Effector memory CD8-positive, alpha-beta T cell (primary cell): ENCODE measurements at places on chromosomes 4 and X.

GRCh38 chrX:123771449-123772064, 38.7 kb upstream of the THOC2 start:
- DNase-seq, result no peak

DNA sequence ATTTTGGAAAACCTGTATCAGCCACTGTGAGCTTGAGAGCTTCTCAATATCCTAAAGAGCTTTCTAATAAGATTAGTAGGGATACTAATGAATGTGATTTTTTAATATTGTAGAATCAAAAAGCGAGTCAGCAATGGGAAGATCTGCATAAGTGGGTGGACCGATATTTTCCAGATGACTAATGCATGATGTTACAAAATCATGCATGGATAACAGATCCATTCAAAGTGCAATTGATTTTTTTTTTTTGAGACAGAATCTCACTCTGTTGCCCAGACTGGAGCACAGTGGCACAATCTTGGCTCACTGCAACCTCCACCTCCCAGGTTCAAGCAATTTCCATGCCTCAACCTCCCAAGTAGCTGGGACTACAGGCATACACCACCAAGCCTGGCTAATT, 7.3 kb upstream of the CLDN2 start:
- DNase-seq, result no peak

DNA sequence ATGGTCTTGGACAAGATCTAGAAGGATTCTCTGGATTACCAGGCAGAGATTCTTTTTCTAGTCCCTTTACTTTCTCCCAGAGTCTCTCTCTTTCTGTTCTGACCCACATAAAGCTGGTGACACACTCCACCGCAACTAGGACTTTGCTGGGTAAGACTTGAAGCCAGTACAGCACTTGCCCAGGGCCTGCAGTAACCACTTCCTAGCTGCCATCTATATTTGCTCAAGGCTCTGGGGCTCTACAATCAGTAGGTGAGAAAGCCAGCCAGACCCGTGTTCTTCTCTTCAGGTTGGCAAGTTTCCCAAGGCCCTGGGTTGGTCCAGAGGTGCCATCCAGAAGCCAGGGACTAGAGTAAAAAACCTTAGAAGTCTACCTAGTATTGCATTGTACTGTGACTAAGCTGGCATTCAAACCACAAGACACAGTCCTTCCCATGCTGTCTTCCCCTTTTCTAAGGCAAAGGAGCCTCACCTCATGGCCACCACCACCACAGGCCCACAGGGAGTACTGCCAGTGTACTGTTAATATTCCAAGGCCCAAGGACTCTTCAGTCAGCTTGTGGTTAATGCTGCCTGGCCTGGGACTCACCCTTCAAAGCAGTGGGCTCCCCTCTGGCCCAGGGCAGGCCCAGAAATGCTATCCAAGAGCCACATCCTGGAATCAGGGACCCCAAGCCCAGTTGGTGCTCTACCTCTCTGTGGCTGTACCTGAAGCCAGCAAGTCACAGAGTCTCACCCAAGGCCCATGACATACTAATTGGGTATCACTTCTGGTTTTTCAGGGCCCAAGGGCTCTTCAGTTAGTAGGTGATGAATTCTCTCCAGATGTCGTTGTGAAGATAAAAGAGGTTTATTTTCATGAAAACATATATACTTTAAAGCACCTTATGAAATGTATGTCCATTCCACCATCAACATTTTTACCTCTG, 54.7 kb downstream of the CD38 start:
- no peak for DNase-seq

DNA sequence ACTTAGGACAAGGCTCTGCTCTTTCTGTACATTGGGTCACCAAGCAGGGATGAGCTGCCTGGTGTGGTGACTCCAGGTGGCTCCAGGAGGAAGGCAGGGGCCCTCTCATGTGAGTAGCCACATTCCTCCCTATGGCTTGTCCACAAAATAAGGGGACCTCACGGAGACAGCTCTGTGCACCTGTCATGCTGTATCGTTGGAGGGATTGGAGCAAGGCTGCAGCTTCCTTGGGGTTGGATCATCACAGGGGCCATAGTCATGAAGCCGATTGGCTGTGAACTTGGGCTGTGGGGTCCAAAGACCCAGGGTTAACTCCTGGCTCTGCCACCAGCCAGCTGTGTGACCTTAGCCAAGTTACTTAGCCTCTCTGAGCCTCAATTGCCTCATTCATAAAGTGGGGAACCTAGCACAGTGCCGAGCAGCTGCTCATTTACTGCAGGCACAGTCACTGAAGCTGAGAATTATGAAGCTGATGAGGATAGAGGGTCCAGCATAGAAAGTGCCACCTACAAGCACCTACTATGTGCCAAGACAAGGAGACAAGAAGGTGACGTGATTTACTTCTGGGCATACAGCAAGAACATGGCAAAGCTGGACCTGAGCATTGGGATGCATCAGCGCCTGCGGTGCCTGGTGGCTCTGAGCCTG, 11.8 kb upstream of the KIAA0232 start:
- DNase-seq, result no peak

DNA sequence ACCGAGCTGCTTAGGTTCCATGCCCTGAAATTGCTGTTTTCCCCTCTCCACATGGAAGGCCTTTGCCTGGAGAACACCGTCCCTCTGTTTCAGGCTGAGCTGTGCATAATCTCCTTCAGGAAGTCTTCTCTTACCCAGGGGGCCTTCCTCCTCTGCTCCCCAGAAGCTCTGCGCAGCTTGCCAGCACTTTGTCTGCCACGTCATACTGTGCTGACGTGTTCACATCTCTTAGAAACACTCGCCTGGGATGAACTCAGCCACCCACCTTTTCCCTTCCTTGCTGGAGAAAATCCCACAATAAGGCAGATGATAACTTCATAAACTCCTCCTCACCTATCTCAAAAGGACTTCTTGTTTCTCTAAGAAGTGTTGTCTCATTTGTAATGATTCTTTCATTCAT, 110.7 kb downstream of the ARHGAP10 start:
- DNase-seq, result no peak

GRCh38 chr4:43223820-43224219, 331.3 kb downstream of the GRXCR1 start:
- DNase-seq, result no peak

- DNase-seq, result no peak
Measured at GRCh38 chr4:66300336-66300934, 630.1 kb upstream of the EPHA5 start.

- DNase-seq, result no peak
Measured at GRCh38 chrX:12349201-12349600, 210.9 kb downstream of the FRMPD4 start.
